ENCODE measurements at places on chromosomes 12 and 14.

GRCh38 chr12:131832321-131833231 is 4.4 kb downstream of the MMP17 start:
- peaks cover 27% of the 10 kb centered on the region for H3K27me3 ChIP-seq
- peaks cover 4% of the 10 kb centered on the region for H3K4me1 ChIP-seq
- DNase-seq = no peak
- no peak overlapping the region for H3K4me3 ChIP-seq
- H3K27ac ChIP-seq = no peak overlapping the region

- no peak overlapping the region for H3K27ac ChIP-seq
- DNase-seq = no peak
- H3K4me1 ChIP-seq = peaks cover 10% of the 10 kb centered on the region
- H3K4me3 ChIP-seq = no peak overlapping the region
- peaks cover 13% of the 10 kb centered on the region for H3K27me3 ChIP-seq
- no peaks in the 10 kb centered on the region for H3K36me3 ChIP-seq
Observed at GRCh38 chr14:76863724-76864407, 37.7 kb downstream of the LRRC74A start.

- H3K36me3 ChIP-seq = no peaks in the 10 kb centered on the region
- H3K27ac ChIP-seq = no peak overlapping the region
- peaks cover 2% of the 10 kb centered on the region for H3K27me3 ChIP-seq
- DNase-seq = no peak
Observed at GRCh38 chr12:131457331-131458047, 253.4 kb upstream of the SFSWAP start.

GRCh38 chr14:91170504-91171121 is 56.7 kb downstream of the DGLUCY start:
- H3K4me1 ChIP-seq = peaks cover 5% of the 10 kb centered on the region
- H3K36me3 ChIP-seq = peaks cover 45% of the 10 kb centered on the region
- H3K4me3 ChIP-seq = no peak overlapping the region

GRCh38 chr14:92724516-92725340 is 23.7 kb downstream of the LGMN start:
- H3K4me3 ChIP-seq = no peak overlapping the region
- no peak overlapping the region for H3K27ac ChIP-seq
- H3K4me1 ChIP-seq = peaks cover 20% of the 10 kb centered on the region

DNA sequence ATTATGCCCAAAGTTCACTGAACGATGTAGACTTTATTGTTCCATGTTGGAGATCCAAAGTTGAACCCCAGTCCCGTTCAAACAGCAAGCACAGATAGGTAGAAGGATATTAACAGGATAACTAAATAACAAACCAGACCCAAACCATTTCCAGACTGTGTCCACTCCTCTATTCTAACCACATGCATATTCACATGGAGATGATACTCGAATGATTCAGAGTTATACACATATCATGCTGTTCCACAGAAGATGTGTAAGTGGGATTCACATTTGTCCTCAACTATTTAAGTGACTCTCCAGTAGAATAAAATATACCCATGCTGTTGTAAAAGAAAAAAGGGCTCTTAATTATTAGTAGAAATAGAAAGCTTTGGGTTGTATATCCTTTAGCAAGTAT is 185.9 kb downstream of the ITPR2 start:
- H3K27me3 ChIP-seq = no peaks in the 10 kb centered on the region
- H3K4me1 ChIP-seq = peaks cover 6% of the 10 kb centered on the region
- DNase-seq = no peak

- DNase-seq = no peak
- H3K4me1 ChIP-seq = no peaks in the 10 kb centered on the region
- H3K4me3 ChIP-seq = no peak overlapping the region
- no peak overlapping the region for H3K27ac ChIP-seq
Observed at GRCh38 chr14:35963209-35963608, 137.1 kb downstream of the BRMS1L start.

- no peaks in the 10 kb centered on the region for H3K27me3 ChIP-seq
- H3K4me1 ChIP-seq = no peaks in the 10 kb centered on the region
- no peak for DNase-seq
Observed at GRCh38 chr14:44035707-44036106, 471.4 kb downstream of the FSCB start.

DNA sequence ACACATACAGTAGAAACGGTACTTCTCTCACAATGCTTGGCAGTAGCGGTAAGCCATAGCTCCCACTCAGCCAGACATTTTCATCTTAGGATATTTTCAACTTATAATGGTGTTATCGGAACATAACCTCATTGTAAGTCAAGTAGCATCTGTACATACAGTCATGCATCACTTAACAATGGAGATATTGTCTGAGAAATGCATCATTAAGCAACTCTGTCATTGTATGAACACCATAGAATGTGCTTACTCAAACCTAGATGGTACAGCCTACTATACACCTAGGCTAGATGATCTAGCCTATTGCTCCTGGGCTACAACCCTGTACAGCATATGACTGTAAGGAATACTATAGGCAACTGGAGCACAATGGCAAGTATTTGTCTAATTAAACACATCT is 40.8 kb downstream of the RPS6KA5 start:
- H3K4me1 ChIP-seq = peaks cover 50% of the 10 kb centered on the region
- H3K27ac ChIP-seq = no peak overlapping the region
- H3K4me3 ChIP-seq = no peak overlapping the region
- no peak for DNase-seq
- H3K27me3 ChIP-seq = no peaks in the 10 kb centered on the region

Data from activated T-helper 2 cell treated with anti-CD3 and anti-CD28 coated beads, Interferon-gamma antibody, Interleukin-2, Interleukin-4, amounts not matched to agents 10 μg/mL and 5 μg/mL and 100 μg/mL, durations not matched to agents 14 hours and 24 hours and 36 hours (primary cell).